ENCODE measurements at places on chromosomes 5 and 9. TPM values are rescaled to one million over a fixed set of nuclear protein-coding genes. Genes with fewer than 3 reads are reported as not detected.

DNA sequence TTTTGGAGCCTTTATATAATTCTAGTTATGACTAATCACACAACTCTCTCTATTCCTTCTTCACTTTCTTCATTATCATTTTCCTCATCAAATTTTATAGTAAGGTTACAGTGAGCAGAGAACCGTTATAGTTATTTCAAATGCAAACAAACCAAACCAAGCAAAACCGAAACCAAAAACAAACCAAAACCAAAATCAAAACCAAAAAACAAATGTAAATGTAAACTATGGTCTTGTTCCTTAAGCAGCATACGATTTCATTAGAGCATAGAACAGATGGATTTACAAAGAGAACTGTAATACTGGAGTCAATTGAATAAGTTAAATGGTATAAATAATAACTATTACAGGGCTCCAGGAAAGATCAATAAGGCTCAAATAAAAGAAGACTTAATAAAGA, 447.1 kb downstream of the LRRC70 start:
- DNase-seq: no peak

- DNase-seq: no peak
Observed at GRCh38 chr5:139740138-139740991, 55.2 kb upstream of the PSD2 start.

SNAPC3 gene
- 41.2 TPM for total RNA-seq

BRD3OS gene
- total RNA-seq: 40.8 TPM

DNA sequence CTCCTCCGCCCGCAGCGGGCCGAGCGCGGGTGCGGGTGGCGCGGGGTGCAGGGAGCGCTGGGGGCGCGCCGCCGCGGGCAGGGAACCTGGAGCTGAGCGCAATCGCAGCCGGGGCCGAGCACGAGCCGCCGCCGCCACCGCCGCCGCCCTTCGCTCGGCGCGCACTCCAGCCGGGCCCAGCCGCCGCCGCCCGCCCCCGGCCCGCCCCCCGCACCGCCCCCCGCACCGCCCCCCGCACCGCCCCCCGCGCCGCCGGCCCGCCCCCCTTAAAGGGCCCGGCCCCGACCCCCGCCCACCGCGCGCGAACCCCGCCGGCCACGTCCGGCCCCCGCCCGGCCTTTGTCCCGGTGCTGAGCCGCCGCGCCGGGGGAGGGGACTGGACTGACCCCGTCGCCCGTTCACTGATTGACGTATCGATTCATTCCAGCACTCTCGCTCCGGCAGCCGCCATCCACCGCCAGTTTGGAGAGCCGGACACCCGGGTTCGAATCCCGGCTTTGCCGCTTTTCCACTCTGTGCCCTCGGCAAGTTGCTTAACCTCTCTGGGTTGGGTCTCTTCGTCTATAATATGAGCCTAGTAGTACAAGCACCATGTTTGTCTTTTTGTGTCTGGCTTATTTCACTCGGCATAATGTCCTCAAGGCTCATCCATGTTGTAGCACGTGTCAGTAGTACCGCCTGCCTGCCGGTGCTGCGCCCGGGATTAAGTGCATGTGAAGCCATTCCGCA, at the start of gene SH3PXD2B:
Gene SH3PXD2B, minus strand, starts transcription at position 168 of the 729 bp plus-strand sequence. CDS start 173 bp downstream, outside the sequence.
- peak; percentile 30 for DNase-seq

GRCh38 chr5:149317281-149318048, 27.8 kb upstream of the GRPEL2 start:
- peak; percentile 52 for DNase-seq

PAXX gene
- 30.1 TPM for total RNA-seq

DNA sequence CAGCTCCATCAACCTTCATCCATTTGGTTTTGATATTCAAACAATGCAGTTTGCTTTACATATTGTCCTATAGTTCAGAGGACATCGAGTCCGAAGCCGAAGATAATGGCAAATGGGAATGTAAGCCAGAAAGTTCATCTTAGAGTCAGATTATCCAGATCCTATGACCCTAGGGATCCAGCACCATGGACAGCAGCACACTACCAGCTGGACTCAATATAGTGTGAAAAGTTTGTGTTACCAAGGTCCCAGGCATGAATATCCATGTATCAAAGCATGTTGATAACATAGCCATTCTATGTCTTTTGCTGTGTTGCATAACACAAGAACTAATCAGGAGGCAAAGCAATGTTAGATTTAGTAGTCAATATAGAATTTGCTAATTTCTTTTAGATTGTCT, 46.3 kb downstream of the FSTL4 start:
- DNase-seq: no peak

DNA sequence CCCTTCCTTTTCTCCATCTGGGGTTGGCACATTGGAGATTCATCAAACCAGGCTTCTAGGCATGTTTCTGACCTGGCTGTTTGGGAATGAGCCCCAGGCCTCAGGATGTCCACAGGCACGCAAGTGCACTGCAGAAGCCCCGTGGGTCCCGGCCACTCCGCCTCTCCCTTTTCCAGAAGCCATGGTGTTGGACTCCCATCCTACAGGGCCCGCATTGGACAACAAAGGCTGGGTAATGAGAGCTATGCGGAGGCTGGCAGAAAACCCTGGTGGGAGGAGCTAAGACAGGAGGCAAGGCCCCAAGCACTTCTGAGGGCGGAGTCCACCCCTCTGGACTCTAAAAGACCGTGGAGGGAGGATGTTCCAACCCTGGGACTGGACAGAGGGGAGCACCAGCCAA, 160.6 kb downstream of the OLFM1 start:
- no peak for DNase-seq

GABRP gene
- total RNA-seq: not detected

ACOT12 gene
- total RNA-seq: not detected

CARTPT gene
- total RNA-seq: not detected

F2RL2 gene
- 40.8 TPM for total RNA-seq

DNA sequence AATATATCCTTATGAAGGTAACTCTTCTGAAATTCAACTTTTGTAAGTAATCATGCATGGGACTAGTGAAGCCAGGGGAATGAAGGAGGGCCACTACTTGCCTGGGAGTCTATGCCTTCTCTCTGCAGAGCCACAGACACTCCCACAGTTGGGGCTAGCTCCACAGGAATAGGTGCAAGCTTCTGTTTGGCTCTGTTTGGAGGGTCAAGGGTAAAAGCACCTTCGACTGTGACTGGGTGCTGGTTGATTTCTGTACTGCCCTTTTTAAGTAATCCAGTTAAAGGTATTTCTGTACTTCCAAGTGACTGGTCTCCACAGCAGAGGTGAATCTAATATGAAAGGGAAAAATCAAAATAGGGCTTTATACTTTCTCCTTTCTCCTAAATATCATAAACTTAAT, 32.2 kb downstream of the CEP120 start:
- DNase-seq: no peak

NIM1K gene
- 0.49 TPM for total RNA-seq

PCA3 gene
- total RNA-seq: not detected

AGXT2 gene
- total RNA-seq: not detected

DNA sequence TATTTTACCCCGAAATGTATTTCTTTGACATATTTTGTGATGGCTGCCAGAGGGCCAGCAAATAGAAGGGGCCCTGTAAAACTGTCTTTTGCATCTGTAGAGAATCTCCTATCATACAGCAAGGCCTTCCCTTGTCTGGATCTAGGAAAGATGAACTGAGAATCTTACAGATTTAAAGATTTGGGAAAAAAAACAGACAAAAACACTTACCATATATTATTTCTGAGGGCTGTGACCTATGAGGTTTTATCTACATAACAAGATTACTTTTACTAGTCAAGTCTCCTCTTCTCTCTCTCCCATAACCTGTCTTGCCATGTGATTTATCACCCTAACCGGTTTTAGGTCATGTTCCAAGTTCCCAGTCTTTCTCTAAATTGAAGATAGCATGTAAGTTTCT, 599.2 kb upstream of the CDH6 start:
- DNase-seq: no peak

- no peak for DNase-seq
Observed at GRCh38 chr5:116492776-116493175, 81.8 kb downstream of the SEMA6A start.

DNA sequence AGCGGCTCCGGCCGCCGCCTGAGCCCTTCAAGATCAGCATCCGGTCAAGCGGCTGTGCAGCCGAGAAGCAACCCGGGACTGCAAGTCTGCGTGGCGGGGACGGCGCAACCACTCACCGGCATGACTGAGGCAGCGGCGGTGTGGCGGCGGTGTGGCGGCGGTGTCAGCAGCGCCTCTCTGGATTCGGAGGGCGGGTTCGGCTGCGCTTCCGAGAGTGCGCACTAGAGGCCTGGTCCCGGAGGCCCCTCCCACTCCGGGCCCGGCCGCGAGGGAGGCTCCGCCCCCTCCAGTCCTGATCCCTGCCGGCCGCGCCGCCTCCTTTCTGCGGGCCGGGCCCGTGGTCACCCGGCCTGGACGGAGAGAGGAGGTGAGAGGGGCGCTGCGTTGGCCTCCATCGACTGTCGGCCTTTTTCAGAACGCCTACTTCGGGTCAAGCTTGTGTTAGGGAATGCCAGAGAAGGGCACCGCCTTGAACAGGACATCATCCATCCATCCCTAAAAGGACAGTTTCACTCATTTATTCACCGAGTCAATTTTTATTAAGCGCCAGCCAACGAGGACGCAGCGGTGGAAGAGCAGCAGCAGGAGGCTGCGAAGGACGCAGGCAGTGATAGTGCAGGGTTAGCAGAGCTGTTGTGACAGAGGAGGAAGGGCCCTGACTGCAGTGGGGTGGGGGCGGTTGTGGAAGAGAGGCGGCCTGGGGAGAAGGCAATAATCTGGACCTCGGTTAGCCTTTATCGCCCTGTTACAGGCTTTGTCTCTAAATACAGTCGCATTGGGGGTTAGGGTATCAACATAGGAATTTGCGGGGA, at the start of gene ATOX1:
Gene ATOX1, minus strand, starts transcription at position 202 of the 812 bp plus-strand sequence. Its CDS starts 80 bp downstream, at position 122.
- peak; percentile 86 for DNase-seq

- no peak for DNase-seq
Observed at GRCh38 chr5:7066471-7067235, 329.3 kb upstream of the ADCY2 start.

DNA sequence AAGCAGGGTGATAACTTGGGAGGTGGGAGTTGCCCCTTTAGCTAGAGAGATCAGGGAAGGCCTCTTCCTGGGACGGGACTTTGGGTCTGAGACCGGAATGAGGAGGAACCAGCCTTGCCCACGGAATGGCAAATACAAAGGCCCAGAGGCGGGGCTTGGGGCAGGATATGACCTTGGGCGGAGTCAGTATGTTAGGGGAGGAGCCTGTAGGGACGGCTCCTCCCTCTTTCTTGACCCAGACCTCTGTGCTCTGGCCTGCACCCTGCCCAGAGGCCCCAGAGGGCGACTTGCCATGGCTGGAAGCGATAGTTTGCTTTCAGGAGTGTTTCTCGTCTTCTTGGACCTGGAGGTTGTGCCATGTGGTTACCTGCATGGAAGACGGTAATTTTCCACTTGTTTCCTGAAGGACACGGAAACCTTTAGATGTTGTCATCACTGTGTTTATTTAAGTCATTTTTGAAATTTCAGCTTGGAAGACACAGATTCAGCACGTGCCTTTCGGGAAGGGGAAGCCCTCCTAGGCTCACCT, 85.6 kb downstream of the DAB2IP start:
- DNase-seq: no peak

All from HFFc6 (cell line).